ENCODE measurements at places on chromosomes 5 and 9. TPM values are rescaled to one million over a fixed set of nuclear protein-coding genes. Genes with fewer than 3 reads are reported as not detected.

The BTNL8 gene
- total RNA-seq: not detected

The KIF27 gene
- 3.8 TPM for total RNA-seq

The CAMK4 gene
- total RNA-seq: 6.4 TPM

The NFIB gene
- total RNA-seq: 40.7 TPM

The LCN10 gene
- not detected for total RNA-seq

The BHMT2 gene
- total RNA-seq: 6.4 TPM

The PRRT1B gene
- total RNA-seq: not detected

The SPATA31C1 gene
- total RNA-seq: not detected

The GGTA1 gene
- not detected for total RNA-seq

The RPS14 gene
- 3,512 TPM for total RNA-seq

The CDC25C gene
- total RNA-seq: 13.7 TPM

The FYB1 gene
- total RNA-seq: under 0.01 TPM

The CCDC192 gene
- not detected for total RNA-seq

The LCNL1 gene
- total RNA-seq: 3.1 TPM

The PCDHGA5 gene
- 2.8 TPM for total RNA-seq

The STPG3 gene
- total RNA-seq: 0.66 TPM

The FSD1L gene
- 10.3 TPM for total RNA-seq

The GAS1 gene
- total RNA-seq: 37.4 TPM

The TNC gene
- 85.3 TPM for total RNA-seq

The APBA1 gene
- 21.0 TPM for total RNA-seq

The ESM1 gene
- total RNA-seq: 3.3 TPM

The IRX1 gene
- not detected for total RNA-seq

The IL9 gene
- not detected for total RNA-seq

The DNAJC25 gene
- total RNA-seq: 9.3 TPM

The ZBED3 gene
- 2.8 TPM for total RNA-seq

The PRSS3 gene
- total RNA-seq: 11.1 TPM

The TXNDC8 gene
- not detected for total RNA-seq

The PFN3 gene
- total RNA-seq: not detected

The ACTBL2 gene
- not detected for total RNA-seq

The KLF4 gene
- total RNA-seq: 60.2 TPM

The PCBD2 gene
- total RNA-seq: 4.7 TPM

The THBS4 gene
- 11.9 TPM for total RNA-seq

The MED27 gene
- total RNA-seq: 18.6 TPM

The TSC1 gene
- 62.4 TPM for total RNA-seq

The STC2 gene
- 113 TPM for total RNA-seq

The CCDC152 gene
- total RNA-seq: 5.8 TPM

The TAF11L12 gene
- not detected for total RNA-seq

The KCNV2 gene
- not detected for total RNA-seq

The PCDHGA10 gene
- 14.7 TPM for total RNA-seq

The TSSK1B gene
- 0.15 TPM for total RNA-seq
